ENCODE measurements at places on chromosomes 7 and 10. TPM values are rescaled to one million over a fixed set of nuclear protein-coding genes. Genes with fewer than 3 reads are reported as not detected.

Gene NPY4R
- not detected for total RNA-seq

Gene ZNF804B
- not detected for total RNA-seq

Gene SUV39H2
- 7.1 TPM for total RNA-seq

Gene CCL26
- total RNA-seq, result not detected

Gene OR2A12
- total RNA-seq, result not detected

Gene PDK4
- 248 TPM for total RNA-seq

Gene BBS9
- 27.5 TPM for total RNA-seq

Gene CTNNA3
- 2.2 TPM for total RNA-seq

Gene CUEDC2
- 38.8 TPM for total RNA-seq

Gene FANK1
- total RNA-seq, result 1.0 TPM

Gene CYP2W1
- 0.13 TPM for total RNA-seq

Gene JAZF1
- 29.6 TPM for total RNA-seq

Gene GRID2IP
- total RNA-seq, result 0.23 TPM

Gene LIPF
- total RNA-seq, result not detected

GRCh38 chr7:29202651-29203069 is 8.1 kb downstream of the CHN2 start:
- no peak for DNase-seq

DNA sequence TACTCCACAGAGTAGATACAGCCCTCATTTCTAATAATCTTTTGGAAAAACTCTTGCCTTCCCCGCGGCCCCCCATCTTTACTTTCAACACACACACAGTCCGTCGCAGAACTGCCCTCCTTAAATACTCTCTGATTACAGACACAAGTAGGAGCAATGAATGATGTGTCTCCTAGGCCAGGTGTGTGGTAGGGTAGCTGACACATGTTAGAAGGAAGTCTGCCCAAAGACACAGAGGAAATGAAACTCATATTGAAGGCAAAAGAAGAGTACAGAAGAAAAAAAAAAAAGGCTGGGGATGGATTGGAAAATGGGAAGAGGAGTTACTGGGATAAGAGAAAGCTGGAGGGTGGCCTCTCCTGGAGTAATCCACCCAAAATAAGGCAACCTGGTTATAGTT is 14.6 kb downstream of the OPALIN start:
- DNase-seq, result no peak

GRCh38 chr7:100682228-100682741 is 8.7 kb downstream of the GNB2 start:
- peak; percentile 78 for DNase-seq

DNA sequence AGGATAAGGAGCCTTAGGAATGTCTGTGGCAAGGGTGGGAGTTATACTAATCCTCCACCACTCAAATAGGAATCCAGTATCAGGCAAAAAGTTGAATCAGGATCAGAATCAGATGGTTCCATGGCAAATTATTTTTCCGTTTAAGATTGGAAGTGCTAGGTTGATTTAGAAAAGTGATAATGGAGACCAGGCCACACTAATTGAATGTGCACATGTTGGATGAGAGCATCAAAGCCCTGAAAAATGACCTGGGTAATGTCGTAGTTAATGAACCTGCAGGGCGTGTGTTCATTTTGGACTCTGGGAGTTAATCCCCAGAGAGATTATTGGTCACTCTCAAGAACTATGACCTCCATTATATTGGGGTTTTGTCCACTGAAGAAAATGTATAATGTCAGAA is 53.3 kb upstream of the UBN2 start:
- DNase-seq, result no peak

DNA sequence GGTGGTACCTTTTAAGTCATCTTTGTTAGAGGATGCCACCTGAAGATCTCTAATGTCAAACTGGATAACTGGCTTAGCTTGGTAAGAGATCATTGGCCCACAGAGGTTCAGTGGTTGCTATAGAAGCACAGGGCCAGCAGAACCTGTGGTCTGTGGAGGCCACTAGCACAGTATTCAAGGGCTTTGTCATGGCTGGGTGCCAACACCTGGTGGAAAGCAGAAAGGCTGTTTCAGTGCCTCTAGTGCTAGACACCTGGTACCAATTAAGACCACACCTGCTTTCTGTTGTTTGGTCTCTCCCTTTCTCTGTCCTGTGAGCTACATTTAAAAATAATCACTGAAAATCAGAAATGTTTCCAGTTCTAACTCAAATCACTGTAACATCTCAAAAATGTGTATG is 10.0 kb upstream of the PCGF5 start:
- DNase-seq, result peak; percentile 81

DNA sequence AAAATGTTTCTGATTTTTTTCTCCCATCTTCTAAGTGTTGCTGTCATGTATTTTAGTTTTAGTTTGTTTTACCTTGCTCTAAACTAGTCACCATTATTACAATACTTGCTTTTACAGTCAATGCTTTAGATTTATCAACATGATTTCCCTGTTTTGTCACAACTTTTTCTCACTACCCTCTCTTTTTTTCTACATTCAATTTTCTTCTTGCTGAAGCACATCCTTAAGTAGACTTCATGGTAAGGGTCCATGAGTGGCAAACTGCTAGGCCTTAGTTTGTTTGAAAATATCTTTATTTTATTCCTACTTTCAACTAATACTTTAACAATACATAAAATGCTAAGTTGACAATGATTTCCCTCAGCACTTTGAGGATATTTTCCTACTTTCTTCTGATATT is 173.5 kb downstream of the DNAJC1 start:
- DNase-seq, result no peak

DNA sequence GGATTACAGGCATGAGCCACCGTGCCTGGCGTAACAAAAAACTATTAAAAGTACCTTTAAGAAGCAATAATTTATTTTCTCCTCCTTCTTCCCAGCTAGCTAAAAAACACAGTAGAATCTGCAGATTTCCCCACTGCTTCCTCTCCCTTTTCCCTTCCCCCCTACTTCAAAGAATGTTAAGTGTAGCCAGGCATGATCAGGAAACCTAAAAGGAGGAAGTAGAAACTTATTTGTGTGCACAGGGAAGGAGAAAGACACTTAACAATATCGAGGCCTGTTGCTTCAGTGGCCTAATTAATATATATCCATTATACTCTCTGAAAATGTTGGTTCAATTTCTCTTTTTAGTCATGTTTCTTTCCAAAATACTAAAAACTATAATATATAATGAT is 127.7 kb downstream of the NRBF2 start:
- DNase-seq, result no peak

- no peak for DNase-seq
Measured at GRCh38 chr7:19069842-19070241, 47.6 kb downstream of the TWIST1 start.

DNA sequence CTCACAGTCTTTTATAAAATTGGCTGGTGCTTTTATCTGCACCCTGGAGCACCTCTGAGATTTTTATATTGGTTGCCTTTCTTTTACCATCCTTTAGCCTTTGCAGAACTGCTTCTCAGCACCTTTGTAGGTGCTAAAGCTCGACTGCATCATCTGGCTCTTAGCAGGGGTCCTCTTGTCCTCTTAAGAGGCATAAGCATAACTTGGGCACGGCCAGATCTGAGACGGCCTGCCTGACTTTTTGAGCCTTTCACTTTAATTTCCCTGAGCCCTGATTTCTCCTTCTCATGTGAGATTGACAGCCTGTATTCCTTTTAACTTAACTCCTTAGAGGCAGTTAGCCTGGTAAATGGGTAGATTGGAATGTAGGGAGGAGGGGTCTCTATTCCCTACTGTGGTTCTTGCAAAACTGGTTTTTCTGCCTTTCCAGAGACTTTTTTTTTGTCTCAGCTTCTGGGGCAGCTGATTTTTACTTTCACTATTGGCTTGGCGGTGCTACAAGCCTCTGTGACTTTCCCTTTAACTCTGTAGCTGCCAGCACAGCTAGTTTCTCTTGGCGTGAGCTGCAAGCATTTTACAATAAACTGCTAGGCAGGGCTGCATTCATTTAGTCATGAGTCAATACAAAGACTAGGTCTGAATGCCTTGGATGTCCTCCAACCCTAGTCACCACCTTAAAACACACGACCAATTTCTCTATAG is 24.0 kb downstream of the ZPBP start:
- DNase-seq, result no peak

DNA sequence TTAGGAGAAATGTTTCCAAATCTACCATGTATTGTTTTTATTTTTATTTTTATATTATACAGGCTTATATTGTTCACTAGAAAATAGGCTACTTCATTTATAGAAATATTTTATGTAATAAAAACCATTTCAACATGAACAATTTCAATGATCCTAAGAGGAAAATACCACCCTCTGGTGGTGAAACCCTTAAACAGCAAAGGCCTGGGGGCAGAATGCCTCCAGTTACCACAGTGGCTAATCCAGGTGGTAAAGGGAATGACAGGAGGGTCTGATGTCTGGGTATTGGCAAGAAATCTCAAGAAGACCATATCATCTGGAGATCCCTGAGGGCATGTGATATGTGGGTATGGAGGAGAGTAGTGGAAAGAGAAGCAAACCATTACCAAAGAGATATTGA is 19.3 kb downstream of the MACC1 start:
- no peak for DNase-seq

DNA sequence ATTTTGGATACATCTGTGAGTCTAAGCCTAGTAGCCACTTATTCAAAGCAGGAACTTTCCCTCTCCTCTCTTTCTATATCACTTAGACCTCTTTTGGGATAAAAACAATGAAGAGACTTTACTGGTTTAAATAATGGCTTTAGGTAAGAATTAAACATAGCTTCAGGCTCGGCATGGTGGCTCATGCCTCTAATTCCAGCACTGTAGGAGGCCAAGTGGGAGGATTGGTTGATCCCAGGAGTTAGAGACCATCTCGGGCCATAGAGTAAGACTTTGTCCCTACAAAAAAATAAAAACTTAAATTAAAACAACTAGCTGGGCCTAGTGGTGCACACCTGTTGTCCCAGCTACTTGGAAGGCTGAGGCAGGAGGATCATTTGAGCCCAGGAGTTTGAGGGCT is 304.3 kb downstream of the THSD7A start:
- no peak for DNase-seq

GRCh38 chr10:127048630-127049029 is 143.4 kb downstream of the DOCK1 start:
- DNase-seq, result no peak

- no peak for DNase-seq
Measured at GRCh38 chr7:96233528-96234154, 88.3 kb downstream of the SLC25A13 start.

DNA sequence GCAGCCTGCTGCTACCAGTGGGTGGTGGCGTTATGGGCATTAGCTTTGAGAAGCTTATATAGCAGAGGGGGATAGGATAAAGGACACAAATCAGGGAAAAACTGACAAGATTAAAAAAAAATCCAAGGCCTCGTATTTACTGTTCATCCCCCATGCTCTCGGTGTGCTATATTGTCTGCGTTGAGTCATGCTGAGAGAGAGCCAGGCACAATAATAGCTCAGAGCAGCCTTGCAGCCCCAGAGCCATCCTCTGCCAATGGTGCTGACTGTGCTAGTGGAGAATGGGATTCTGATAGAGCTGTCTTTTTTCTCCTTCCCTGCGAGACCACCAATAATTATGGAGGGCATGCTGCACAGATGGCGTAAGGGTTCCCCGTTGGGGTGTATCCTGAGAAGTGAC is 51.7 kb upstream of the FZD1 start:
- no peak for DNase-seq

- DNase-seq, result no peak
Measured at GRCh38 chr10:68595513-68595912, 35.4 kb downstream of the TET1 start.

GRCh38 chr10:3060481-3060889 is 6.9 kb upstream of the PFKP start:
- no peak for DNase-seq

- DNase-seq, result no peak
Measured at GRCh38 chr10:115129752-115130151, 36.6 kb downstream of the ATRNL1 start.

DNA sequence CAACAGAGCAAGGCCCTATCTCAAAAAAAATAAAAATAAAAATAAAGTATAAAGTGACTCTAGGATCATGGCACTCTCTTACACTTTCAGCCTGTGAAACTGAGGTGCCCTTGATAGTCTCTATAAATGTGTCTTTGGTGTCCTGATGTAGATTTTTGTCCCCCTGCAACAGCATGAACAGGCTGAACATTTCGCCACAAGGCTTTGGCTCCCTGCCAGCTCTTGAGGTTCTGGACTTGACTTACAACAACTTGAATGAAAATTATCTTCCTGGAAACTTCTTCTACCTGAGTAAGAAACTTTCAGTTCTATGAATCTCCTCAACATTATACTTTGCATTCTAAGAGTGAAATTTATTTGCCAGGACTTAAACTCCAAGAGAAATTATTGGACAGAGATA is 48.1 kb upstream of the BMS1 start:
- DNase-seq, result no peak

DNA sequence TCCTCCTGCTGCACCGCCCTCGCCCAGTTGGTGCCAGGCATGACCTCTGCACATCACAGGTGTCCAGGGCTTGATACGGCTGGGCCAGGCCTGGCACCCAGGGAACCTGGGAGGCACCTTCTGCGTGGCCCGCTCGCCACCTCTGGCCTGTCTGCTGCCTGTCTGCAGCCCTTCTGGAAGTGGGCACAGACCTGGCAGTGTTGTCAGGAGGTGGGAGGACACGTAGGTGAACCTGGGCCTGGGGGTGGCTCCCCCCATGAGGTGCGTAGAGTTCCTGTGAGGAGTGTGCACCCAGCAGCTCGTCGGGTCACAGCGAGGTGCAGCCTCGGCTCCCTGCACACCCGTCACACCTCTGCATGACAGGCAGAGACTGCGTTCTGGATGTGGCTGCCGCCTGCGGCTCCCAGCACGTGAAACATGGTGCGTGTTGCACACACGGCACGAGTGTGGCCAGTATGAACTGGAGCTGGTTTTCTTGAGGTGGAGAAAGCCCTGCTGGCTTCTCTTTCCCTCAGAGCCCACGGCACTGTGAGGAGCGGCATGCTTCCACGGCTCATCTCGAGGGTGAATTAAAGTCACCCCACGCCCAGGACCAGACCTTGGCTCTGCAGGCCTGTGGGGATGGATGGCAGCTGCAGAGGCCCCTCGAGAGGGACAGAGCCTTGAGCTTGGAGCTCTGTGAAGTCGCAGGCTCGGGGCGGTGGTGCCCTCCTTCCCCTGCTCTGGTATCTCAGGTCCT is 24.8 kb downstream of the INPP5A start:
- peak; percentile 75 for DNase-seq

DNA sequence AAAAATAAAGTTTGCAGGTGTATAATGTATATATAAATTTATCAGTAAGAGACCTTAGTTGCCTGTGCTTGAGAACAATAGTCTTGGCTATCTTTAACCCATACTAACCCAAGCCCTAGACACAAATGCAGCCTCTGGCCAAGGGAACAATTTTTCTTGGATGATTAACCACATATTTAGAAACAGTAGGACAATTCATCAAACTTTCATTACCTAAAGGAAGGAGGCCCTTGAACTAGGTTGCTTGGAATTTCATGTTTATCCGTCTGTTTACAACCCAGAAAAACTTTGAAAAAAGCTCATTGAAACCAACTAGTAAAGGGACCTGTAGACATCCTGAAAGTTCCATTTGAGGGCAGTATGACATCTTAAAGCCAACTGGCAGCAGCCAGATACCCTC is 8.9 kb upstream of the ERLIN1 start:
- DNase-seq, result no peak

- DNase-seq, result no peak
Measured at GRCh38 chr10:112991888-112992491, 41.9 kb downstream of the TCF7L2 start.

GRCh38 chr7:32204361-32205018 is 134.3 kb upstream of the PDE1C start:
- DNase-seq, result no peak
